Esophagus mucosa (tissue), 1 donor: ENCODE measurements at places on chromosomes 7 and 10.

DNA sequence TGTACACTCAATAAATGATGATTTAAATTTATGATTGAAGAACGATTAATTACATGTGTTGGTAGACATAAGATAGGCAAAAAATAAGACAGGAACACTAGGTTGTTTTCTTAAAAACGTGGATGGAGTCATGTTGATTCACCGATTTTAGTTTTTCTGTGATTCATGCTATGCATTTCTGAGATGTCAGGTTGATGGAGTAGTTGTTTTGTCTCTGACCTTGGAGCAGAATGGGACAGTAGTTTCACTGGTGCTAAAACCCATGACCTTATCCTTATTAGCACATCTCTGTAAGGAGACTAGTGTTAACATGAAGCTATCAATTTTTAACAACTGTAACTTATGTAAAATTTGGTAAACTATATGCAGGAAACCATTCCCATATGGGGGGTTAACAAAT lies 611.6 kb upstream of the FZD8 start:
- ATAC-seq = no peak

GRCh38 chr10:22648547-22648961 lies 65.8 kb downstream of the PIP4K2A start:
- ATAC-seq = no peak

DNA sequence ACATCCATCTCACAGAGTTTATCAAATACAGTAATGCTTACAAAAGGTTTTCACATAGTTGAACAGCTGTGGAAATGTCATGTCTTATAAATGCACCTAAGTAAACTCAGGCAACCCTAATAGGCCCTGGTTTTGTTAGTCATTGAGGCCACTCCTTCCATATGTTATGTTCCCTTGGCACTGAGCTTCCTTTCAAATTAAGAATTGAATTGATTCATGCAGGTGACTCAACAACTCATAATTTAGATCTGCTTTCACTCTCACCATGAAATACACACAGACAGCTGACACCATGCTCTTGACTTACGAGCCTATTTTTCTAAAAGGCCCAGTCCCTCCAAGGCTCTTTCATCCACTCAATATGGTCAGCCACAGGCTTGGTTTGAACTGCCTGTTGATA lies 476.9 kb downstream of the KCNMA1 start:
- peak; percentile 89 for ATAC-seq

DNA sequence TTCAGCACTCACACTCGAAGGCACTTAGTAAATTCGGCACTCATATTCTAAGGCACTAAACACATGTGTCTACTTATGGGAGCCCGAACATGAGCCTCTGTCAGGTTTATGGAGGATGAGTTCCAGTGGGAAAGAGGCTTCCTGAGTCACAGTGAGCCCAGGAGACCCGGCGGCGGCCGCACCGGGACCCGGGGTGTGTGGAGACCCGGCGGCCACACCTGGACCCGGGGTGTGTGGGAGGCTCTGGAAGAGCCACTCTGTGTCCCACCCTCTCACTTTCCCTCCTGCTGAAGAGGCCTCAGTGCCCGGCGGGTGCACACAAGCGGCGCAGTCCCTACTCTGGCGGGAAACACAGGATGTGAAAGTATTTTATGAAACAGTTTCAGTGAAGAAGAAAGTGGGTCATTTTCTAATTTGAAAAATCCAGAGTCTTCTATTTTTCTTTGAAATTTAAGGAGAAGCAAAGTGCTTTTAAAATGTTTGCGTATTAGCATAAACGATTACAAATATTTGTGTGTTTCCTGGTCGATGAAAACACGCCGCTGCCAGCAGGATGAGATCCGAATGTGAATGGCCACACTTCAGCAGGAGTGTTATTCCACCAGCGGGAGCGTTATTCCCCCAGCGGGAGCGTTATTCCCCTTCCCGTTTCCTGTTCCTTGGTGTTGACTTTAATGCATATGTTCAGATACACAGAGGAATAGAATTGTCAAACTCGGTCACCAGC lies 625.1 kb downstream of the DNAJB6 start:
- no peak for ATAC-seq

GRCh38 chr10:133186416-133187090 lies 26.5 kb downstream of the KNDC1 start:
- ATAC-seq = no peak

- no peak for ATAC-seq
These were observed 586.6 kb downstream of the PTPRN2 start for GRCh38 chr7:158001003-158001402.

DNA sequence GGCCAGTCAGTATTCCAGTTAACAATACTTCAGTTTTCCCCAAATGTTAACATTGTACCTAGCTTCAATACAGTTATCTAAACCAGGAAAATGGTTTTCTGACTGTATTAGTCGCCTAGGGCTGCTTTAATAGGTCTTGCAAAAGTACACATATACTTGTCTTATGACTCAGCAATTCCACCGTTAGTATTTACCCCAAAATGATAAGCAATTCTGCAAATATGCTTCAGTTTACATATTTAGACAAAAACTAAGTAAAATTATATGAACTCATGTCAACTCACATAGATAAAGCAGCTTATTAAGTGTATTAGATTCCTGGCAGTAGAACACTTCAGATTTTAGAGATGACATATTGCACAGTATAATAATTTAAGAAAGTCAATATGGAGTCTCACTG lies 363.3 kb downstream of the ARL4A start:
- ATAC-seq = no peak

DNA sequence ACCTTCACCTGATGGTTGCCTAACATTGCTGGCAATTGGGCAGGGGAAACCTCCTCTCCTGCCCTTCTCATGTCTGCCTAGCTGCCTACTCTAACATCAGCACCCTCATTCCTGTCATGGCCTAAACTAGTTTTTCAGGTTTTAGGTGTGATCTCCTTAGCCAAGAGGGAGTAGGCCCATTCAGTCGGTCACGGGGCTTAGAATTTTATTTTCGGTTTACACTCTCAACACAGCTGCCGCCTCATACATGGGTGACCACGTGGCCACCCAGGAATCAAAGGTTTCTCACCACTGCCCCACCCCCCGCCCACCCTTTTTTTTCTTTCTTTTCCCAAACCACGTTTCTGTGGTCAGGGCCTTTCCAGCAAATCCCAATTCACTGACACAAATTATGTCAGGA lies 97.2 kb downstream of the RALA start:
- ATAC-seq = peak; percentile 100

DNA sequence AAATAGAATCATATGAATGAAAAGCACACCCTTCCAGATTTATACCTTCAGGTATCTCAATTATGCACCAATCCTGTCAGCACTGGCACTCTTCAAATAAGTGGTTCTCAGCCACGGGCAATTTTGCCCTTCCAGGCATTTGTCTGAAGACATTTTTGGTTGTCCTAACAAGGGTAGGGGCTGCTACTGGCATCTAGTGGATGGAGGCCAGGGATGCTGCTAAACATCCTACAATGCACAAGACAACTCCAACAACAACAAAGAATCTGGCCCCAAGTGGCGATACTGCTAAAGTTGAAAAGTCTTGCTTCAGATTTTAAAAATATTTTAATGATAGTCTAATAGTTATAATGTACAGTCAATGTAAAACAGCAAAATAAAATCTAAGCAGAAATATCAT lies 16.1 kb downstream of the CCDC186 start:
- no peak for ATAC-seq

DNA sequence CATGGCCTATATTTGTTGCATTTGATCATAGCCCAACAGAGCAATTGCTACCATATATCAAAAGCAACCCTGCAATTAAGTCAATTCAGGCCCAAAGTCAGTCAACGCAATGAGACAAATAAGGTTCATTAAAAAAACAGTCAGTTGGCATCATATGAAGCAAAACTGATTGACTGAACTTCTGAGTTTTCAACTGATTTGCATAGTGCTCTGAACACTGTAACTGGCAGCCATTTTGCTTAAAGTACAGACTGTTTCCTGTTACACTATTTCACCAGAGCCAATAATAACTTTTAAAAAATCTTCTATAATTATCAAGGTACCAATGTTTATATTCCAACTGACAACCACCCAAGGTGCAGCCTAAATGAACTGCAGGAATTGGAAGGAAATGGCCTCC lies 68.4 kb upstream of the RAPGEF5 start:
- ATAC-seq = no peak

DNA sequence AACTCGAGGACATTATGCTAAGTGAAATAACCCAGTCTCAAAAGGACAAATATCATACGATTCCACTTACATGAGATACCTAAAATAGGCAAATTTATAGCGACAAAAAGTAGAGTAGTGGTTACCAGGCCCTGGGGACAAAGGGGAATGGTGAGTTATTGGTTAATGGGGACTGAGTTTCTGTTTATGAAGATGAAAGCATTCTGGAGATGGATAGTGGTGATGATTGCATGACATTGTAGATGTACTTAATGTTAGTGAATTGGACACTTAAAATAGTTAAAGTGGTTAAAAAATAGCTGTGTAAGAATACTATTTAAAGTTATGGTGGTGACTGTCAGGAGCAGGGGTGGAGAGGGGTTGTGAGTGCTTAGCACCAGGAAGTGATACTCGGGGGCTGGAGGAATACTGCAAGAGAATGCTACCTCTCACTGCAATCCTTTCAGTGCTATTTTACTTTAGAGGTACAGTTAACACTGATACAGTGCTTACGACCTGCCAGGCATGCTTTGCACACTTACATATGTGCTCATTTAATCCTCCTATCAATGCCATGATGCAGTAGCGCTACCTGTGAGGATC lies 16.7 kb upstream of the TEX36 start:
- ATAC-seq = no peak

DNA sequence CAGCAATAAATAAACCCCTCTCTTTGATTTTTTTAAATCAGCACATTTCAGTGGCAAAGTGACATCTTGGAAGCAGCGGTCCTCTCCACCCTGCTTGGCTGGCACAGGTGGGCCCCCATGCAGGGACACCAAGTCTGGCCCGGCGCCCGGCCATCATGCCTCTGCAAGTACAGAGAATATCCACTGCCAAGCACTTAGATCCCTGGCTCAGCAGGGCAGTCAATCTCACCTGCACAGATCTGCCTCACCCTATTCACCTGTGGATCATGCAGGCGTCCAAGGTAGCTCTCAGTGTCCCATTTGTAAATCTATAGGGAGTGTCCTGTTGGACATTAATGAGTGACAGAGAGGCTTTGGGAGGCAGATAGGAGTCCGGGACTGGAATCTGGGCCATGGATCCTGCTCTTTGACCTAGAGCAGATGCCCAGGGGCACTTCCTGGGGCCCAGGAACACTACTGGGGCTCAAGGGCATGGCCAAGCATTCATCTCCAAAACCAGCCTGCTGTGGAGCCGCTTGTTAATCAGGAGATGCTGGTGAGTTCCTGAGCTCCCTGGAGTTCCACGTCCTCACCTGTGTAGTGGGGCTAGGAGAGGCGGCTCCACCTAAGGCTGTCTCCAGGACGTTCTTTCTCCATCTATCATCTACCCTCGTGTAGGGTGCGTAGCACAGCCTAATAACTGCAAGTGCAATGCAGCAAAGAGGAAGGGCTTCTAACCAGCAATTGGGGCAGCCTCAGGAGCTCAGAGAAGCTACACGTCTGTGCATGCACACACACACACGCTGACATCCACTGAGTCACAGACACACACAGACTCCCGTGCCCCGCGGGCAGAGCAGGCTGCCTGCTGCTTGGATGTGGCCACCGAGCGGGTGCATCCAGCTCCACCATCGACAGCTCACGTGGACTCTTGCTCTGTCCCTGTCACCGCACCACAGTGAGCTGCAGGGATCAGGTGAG lies 123.6 kb downstream of the OAT start:
- peak; percentile 90 for ATAC-seq

GRCh38 chr7:156222611-156223010 lies 410.3 kb upstream of the SHH start:
- no peak for ATAC-seq

GRCh38 chr10:97732052-97732359 lies 4.9 kb upstream of the ZFYVE27 start:
- ATAC-seq = no peak

GRCh38 chr7:127704211-127704610 lies 52.2 kb downstream of the SND1 start:
- ATAC-seq = peak; percentile 41

DNA sequence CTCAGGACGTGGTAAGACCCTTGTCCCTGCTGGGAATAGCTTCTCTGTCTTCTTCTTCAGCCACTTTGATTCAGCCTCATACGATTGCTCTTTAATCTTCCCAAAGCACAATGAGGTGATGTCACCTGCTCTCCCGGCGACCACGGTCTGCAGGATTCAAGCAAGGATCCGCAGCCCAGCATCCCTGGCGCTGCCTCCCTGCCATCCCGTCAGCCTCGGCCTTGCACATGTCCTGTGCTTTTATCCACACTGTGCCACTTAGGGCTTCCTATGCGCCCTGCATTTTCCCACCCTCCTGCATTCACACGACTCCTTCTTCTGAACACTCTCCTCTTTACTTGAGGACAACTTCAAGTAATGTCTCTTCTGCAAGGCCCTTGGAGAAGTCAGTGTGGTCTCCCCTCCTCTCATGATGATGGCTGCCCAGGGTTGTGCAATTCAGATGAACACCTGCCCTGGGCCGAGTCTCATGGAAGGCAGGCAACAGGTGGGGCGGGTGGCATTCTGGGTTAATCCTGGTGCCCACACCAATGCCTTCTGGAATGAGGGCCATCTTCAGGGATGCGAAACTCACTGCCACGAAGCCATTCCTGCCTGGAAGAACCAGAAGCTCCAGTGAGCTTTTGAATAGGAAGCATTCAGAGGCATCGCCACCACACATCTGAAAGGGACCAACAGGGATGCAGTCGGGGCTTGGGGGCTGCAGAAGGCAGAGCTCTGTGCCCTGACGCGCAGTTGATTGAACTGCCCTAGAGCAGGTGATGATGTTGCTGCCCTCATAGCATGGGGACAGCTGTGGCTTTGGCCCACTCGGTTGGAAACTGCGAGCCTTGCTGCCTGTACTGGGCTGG lies 287.5 kb downstream of the GLRX3 start:
- no peak for ATAC-seq

GRCh38 chr7:24025094-24025493 lies 258.9 kb upstream of the NPY start:
- ATAC-seq = no peak

DNA sequence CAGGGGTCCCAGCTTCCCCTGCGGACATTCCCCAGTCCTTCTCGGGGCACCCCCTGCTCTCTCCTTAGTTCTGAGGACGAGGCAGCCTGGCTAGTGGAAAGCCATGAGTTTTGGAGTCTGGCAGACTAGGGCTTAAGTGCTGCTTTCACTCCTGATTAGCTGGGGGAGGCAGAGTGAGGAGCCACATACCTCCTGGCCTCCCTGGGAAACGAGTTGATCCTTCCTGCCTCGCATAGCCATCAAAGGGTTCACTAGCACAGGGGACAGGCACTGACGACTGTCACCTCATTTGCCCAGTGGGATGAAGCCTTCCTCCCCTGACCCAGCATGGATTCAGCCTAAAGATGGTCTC lies 402.5 kb downstream of the RPS24 start:
- ATAC-seq = no peak

- no peak for ATAC-seq
These were observed 113.1 kb upstream of the RNF32 start for GRCh38 chr7:156527458-156527890.

DNA sequence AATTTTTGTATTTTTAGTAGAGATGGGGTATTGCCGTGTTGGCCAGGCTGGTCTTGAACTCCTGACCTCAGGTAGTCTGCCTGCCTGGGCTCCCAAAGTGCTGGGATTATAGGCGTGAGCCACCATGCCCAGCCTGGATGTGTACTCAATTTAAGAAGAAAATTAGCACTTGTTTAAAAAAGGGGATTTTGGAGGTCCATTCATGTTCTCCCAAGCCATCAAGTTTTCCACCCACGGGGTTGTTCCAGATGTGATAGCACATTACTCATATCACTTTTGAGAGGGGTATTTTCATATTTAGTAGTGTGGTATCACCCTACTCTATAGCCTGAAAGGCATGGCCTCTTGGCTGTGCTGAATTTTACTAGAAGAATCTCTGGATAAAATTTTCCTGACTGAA lies 10.5 kb upstream of the SLC26A3 start:
- ATAC-seq = no peak

GRCh38 chr10:61761825-61762217 lies 99.1 kb downstream of the CABCOCO1 start:
- ATAC-seq = no peak
